ENCODE measurements at places on chromosomes 2 and 18. TPM values are rescaled to one million over a fixed set of nuclear protein-coding genes. Genes with fewer than 3 reads are reported as not detected.
A peak's percentile ranks its signal among the peaks of the same experiment; 100 is the strongest.

The SKOR2 gene
- polyA plus RNA-seq = not detected

The TTL gene
- polyA plus RNA-seq = 42.0 TPM

The NEU4 gene
- 6.4 TPM for polyA plus RNA-seq

The CTAGE1 gene
- polyA plus RNA-seq = not detected

The TACR1 gene
- 0.36 TPM for polyA plus RNA-seq

The FAM110C gene
- 1.8 TPM for polyA plus RNA-seq

The CNPPD1 gene
- polyA plus RNA-seq = 35.4 TPM

The VSNL1 gene
- 3.7 TPM for polyA plus RNA-seq

The PLGLB2 gene
- polyA plus RNA-seq = 1.4 TPM

The SNRNP27 gene
- 73.0 TPM for polyA plus RNA-seq

The CPLX4 gene
- not detected for polyA plus RNA-seq

The KIF1A gene
- polyA plus RNA-seq = 4.4 TPM

GRCh38 chr18:63099848-63100629 lies 219.5 kb downstream of the BCL2 start:
- no peak for DNase-seq

- DNase-seq = no peak
These were observed 183.9 kb downstream of the RAD51AP2 start for GRCh38 chr2:17334300-17334699.

DNA sequence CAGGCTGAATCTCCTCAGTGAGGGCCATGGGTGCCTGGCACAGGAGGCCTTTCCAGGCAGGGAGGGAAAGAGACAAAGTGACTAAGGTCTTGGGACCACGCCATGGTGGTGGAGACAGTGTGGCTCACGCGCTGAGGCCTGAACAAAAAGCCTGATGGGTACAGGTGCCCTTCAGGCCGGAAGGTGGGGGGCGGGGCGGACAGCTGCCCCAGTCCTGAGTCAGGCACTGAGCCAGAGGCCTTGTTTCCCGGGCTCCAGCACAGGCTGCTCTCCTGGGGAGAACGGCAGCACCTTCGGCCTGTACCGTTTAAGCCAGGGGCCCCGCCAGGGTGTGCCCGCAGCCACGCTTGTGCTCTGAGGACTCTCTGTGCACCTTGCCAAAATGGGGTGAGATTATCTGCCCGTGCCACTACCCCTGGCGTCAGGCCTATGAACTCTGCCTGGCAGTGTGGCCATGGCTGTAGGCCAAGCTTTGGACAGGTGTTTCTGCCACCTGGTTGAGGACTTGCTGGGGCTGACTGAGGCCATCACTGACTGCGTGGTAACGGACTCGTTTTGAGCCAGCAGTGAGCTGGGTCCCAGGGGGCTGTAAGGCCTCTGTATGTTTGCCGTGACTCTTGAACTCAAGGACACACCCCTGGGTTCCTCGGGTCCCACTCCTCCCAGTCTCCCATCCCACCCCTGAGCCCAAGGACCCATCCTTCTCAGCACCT lies 31.7 kb upstream of the DNMT3A start:
- peak; percentile 36 for DNase-seq

- DNase-seq = no peak
These were observed 7.6 kb downstream of the HIBCH start for GRCh38 chr2:190311893-190312634.

- no peak for DNase-seq
These were observed 1460.3 kb downstream of the SUCLG1 start for GRCh38 chr2:82998781-82999180.

- no peak for DNase-seq
These were observed 32.7 kb upstream of the RUFY4 start for GRCh38 chr2:218036371-218036770.

- DNase-seq = no peak
These were observed 481.4 kb downstream of the CDH2 start for GRCh38 chr18:27695503-27695902.

DNA sequence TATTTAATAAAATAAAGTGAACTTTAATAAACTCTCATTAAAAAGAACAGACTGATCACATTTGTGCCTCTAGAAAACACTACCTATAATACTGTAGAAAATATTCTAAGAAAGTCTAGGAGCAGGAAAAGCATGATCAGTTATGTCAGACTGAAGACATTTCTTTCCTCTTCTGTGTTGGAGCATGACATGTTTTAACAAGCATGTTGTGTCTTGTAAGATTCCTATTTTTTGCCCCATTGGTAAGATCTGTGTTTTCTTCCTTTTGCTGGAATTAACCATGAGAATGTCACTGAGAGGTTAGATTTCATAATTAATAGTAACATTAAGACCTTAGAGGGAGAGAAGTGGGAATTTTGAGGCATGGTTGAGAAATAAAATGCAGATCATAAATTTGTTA lies 27.7 kb downstream of the LAMA3 start:
- no peak for DNase-seq

GRCh38 chr18:66616523-66616983 lies 12.7 kb upstream of the CDH19 start:
- DNase-seq = no peak

GRCh38 chr2:235113854-235114253 lies 162.0 kb downstream of the SH3BP4 start:
- no peak for DNase-seq

GRCh38 chr2:204871231-204871953 lies 326.1 kb downstream of the PARD3B start:
- DNase-seq = peak; percentile 22

DNA sequence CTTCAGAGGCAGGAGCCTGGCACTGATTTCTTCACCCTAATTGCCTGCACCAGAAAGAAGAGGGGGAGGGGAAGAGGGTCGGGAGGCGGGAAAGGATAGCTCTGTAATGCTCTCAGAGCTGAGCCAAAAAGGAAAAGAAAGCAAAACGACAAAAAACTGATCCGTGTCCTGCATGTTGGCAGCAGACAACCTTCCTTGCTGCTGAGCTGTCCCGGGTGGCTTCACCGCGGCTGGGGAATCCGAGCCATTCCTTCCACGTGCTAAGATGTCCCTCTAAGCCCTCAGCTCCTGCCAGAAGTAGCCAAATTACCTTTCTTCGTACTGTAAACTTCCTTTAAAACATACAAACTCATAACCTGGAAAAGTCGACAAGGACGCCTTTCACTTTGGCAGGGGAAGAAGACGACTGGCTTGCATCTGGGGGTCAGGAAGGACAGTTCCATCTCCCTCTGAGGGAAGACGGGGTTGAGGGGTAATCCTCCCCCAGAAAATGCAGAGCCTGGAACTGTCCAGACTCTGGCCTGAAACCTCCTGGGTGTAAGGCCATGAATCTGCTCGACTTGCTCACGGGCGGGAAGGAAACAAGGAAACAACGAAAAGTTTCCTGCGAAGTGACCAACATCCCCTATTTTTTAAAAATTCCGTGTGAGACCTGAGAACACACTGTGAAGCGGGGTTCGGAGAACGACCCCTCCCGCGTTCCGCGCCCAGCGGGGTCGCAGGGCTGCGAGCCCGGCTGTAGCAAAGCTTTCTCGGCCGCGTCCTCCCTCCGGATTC lies 7.7 kb downstream of the OTX1 start:
- DNase-seq = no peak

DNA sequence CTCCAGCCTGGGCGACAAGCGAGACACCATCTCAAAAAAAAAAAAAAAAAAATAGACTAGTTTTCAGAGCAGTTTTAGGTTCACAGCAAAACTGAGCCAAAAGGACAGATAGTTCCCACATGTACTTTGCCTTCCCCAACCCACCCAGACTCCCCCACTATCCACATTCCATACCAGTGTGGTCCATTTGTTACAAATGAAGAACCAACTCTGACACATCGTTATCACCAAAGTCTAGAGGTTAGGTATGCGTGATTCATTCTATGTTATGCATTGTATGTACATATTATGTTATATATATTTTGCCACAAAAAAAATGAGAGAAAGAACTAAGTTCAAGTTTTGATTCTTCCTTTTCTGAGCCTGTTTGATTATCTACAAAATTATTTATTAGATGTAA lies 3.5 kb downstream of the DUSP11 start:
- no peak for DNase-seq

GRCh38 chr2:42510608-42511243 lies 16.9 kb upstream of the KCNG3 start:
- DNase-seq = no peak

DNA sequence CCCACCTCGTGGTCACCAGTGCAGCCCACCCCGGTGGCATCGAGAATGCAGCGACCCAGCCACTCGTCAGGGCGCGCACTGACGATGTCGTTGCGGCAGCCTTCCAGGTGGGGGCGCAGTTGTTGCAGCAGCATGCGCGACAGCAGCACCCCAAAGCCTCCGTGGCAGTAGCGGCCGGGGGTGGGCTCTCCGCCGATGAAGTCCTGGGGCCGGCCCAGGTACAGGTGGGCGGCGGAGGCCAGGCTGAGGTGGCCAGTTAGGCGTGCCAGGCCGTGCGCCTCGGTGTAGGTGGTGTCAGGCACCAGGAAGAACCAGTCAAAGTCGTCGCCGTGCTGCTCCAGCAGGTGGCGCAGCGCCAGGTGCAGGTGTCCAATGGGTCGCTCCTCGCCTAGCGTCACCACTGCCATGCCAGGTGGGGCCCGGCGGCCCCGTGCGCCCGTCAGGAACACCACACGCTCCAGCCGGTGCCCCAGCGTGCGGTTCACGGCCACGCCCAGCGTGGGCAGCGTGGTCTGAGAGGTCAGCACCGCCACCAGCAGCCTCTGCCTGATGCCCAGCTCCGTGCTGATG lies 1.9 kb downstream of the CHPF start:
- DNase-seq = peak; percentile 56

DNA sequence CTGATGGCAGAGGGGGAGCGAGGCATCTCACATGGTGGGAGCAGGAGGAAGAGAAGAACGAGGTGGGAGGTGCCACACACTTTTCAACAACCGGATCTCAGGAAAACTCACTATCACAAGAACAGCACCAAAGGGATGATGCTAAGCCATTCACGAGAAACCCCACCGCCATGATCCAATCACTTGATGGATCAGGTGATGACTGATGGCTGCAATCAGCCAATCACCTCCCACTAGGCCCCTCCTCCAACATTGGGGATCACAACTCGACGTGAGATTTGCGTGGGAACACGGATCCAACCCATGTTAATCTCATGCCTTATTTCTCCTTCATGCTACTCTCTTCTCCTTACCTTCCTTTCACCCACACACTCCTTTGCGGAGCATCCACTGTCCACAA lies 143.6 kb downstream of the ANTXR1 start:
- no peak for DNase-seq

DNA sequence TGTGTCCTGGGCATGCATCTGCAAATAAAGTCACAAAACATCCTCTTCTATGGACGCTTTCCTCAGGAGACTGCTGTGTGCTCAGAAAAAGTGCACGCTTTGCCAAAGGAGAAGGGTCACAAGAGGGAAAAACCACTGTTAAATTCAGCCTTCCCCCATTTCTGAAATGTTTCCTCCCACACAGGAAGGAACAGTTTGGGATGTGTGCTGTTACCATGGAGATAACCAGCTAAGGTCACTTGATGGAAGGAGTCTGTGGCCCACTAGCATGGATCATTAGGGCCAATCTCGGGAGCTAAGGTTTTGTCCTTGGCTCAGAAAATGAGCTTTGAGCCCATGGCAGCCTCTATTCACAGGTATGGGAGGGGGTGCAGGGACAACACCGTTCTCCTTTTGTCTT lies 5.6 kb downstream of the KCNE4 start:
- peak; percentile 17 for DNase-seq

GRCh38 chr2:240168546-240169361 lies 28.3 kb upstream of the OTOS start:
- DNase-seq = no peak

- no peak for DNase-seq
These were observed 85.5 kb downstream of the SMAD2 start for GRCh38 chr18:47844828-47845498.

DNA sequence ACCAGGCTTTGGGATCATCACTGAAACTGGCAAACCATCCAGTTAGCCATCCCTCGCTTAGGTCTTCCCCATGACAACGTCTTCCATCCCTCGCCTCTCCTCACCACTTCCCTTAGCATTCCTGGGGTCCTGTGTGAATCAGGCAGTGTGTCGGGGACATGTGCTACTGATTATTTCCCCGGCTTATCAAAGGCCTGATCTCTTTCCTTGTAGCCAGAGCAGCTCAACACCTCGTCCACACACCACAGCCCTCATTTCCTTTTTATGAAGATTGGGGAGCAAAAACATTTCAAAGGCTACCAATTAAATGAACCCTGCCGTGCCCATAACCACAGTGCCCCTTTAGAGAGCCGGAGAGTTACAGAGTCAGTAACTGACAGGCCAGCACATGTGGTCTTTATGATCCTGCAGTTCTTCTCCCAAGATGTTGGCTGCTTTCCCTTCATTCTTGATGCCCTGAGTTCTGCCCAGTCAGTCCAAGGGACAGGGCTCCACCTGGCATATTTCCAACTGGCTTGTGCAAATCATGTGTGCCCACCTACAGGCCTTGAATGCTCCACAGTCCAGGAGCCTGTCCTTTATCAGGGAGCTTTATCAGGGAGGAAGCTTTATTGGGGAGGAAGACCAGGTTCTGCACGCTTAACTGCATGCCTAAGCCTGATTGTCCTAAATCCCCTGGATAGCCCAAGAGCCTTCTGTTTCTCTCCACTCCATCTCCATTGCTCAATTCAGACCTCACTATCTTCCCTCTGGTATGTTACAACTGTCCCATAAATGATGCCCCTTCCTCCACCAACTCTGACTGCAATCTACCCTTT lies 343.1 kb downstream of the CYRIA start:
- DNase-seq = no peak

All from muscle of back (tissue), 13 donors.